ENCODE measurements at places on chromosomes 6 and 20.
A peak's percentile ranks its signal among the peaks of the same experiment; 100 is the strongest.

- no peak for DNase-seq
Measured at GRCh38 chr6:74731931-74732330, 473.9 kb downstream of the COL12A1 start.

- DNase-seq: no peak
Measured at GRCh38 chr6:14596410-14596809, 478.8 kb downstream of the CD83 start.

- DNase-seq: no peak
Measured at GRCh38 chr6:166382500-166382932, 224 bp downstream of the MPC1 start.

GRCh38 chr6:132964101-132964867 is 149.9 kb downstream of the RPS12 start:
- DNase-seq: no peak

DNA sequence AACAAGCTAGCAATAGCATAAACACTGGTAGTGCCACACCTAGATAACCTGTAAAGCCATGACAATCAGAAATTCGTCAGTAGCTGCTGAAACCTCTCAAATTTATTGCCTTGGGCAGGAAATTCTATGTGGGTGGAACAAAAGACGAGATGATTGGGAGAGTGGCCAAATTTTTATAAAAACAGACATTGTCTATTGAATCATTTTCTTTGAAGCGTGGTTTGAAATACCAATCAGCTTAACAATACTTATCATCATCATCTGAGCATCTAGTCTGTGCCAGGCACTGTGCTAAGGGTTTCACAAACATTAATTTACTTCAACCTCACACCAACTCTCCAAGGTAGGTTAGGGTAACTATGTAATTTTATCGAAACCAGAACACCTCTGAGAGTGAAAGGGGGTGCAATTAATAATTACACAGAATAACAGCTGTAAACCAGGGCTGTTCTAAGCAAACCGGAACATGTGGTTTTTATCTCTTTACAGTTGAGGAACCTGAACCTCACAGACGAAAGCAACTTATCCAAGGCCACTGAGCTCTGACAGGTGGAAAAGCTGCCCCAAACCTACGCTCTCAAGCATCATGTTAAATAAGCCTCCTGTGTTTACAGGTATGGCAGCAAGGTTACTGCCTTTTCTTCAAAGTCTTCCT is 43.4 kb downstream of the NHSL1 start:
- DNase-seq: no peak

DNA sequence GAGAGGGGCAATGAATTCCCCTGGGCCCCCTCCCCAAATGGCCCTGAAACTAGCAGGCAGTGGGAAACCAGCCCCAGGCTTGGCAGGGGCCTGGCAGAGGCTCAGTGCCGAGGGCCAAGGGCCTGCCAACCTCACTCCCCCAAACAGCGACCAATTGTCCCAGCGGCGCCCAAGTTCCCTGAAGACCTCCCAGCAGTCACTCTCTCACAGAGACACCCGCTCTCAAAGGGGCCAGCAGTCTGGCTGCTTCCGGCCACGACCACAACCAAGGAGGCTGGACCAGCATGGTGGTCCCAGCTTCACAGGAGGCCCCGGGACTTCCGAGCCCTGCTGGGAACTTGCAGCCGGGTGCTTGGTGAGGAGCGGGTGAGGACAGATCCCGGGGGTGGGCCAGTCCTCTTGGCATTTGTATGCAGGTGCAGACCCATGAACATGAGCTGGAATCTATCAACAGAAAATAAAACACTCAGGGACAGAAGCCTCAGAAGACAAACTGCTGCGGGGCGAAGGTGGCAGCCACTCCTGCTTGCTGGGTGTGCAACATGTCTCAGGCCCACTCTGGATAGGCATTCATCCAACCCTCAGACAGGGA is 17.5 kb upstream of the SIRPA start:
- no peak for DNase-seq

DNA sequence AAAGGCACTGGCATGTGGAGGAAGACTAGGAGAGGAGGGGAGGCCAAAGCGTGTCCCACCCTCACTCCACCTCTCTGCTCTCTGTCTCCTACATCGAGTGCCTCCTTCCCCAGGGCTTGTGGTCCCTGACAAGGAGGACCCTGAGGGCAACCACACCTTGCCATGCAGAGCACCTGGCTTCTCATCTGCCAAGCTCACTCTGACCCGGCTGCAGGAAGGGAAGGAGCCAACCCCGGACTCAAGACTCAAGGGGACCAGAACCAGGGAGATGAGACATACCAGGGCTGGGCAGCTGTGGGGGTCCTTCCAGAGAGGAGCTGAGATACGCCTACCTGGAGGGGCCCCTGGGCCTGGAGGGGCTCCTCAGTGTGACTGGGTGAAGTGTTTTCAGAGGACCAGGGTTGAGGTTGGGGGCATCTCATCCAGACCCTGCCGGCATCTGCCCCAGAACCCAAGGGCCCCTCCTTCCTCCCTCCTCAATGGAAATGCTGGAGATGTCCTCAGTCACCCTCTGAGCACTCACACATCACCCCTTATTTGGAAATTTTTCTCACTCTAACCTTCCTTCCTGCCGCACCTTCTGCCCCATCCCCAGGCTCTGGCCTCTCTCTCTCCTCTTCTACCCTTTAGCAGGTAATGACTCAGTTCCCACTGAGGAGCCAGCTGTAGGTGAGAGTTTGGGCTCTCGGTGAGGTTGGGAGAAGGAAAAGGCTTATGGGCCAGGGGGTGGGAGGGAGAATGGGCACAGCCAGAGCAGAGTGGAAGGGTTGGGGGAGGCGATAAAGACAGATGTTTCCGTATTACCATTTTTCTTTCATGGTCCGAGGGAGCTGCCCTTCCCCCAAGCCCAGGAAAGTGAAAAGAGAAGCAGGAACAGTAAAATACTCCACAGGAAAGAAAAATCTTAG is 32.0 kb upstream of the POU5F1 start:
- DNase-seq: no peak

GRCh38 chr6:43733471-43734293 is 36.3 kb upstream of the VEGFA start:
- DNase-seq: peak; percentile 9

DNA sequence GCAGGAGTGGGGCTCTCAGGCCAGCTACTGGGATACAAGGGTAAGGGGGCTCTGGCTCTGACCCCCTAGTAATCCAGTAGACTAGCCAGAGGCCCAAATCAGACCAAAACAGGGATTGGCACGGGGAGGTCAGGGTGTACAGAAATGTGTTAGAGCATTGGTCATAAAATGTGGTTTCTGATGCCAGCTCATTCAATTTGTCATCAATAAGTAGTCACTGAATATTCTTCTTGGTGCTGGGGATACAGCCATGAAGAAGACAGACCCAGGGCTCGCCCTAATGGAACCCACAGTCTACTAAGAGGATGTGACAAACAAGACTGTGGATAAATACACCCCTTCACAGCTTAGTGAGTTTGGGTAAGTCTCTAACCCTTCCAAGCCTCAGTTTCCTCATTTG is 11.1 kb downstream of the MAP1LC3A start:
- no peak for DNase-seq

- DNase-seq: no peak
Measured at GRCh38 chr20:61115364-61116065, 136.5 kb upstream of the CDH4 start.
